ENCODE measurements at places on chromosomes 7 and 10. TPM values are rescaled to one million over a fixed set of nuclear protein-coding genes. Genes with fewer than 3 reads are reported as not detected.

TMEM229A gene
- 0.49 TPM for total RNA-seq

FAM25G gene
- total RNA-seq: not detected

ANKRD1 gene
- 0.94 TPM for total RNA-seq

VPS41 gene
- 57.2 TPM for total RNA-seq

RTKN2 gene
- total RNA-seq: not detected

GRCh38 chr7:142881586-142882337, 3.8 kb downstream of the TRPV6 start:
- H3K36me3 ChIP-seq: no peaks in the 10 kb centered on the region
- H3K4me1 ChIP-seq: peaks cover 6% of the 10 kb centered on the region
- H3K4me3 ChIP-seq: no peak overlapping the region
- no peaks in the 10 kb centered on the region for H3K27me3 ChIP-seq

- H3K27me3 ChIP-seq: no peaks in the 10 kb centered on the region
- H3K4me3 ChIP-seq: no peak overlapping the region
- no peaks in the 10 kb centered on the region for H3K4me1 ChIP-seq
- no peak overlapping the region for H3K27ac ChIP-seq
- DNase-seq: no peak
Measured at GRCh38 chr10:6390213-6390845, 187.6 kb downstream of the PFKFB3 start.

- no peaks in the 10 kb centered on the region for H3K27me3 ChIP-seq
- H3K36me3 ChIP-seq: peaks cover 6% of the 10 kb centered on the region
- H3K4me3 ChIP-seq: no peak overlapping the region
Measured at GRCh38 chr7:5656233-5656632, 125.2 kb downstream of the RNF216 start.

DNA sequence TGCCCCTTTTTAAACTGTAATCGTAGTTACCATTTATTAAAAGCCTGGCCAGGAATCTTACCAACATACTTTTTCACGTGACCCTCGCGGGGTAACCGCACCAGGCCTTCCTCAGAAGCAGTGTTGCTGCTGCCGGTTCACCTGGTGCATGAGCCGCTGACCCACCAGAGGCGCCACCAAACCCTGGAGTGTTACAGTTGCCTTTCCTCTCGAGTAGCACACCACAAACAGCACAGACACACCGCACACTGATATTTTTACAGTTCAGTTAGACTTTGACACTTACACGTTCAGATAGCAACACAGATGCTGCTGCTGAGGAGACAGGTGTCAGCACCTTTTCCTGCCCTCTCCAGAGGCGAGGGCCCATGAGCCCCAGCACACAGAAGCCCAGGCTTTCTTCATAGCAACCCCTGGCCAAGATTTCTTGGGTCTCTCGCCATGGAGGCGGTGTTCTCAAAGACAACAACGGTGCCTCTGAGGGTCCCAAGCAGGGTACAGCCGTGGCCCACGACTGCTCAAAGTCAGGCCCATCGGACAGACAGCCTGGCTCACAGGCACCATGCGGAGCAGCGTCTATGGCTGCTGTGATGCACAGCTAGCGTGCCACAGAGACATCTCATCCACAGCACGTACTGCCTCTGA, 123.1 kb downstream of the DIP2C start:
- no peaks in the 10 kb centered on the region for H3K36me3 ChIP-seq
- no peaks in the 10 kb centered on the region for H3K27me3 ChIP-seq
- no peak for DNase-seq
- H3K27ac ChIP-seq: no peak overlapping the region
- no peak overlapping the region for H3K4me3 ChIP-seq
- no peaks in the 10 kb centered on the region for H3K4me1 ChIP-seq

- no peak for DNase-seq
- no peak overlapping the region for H3K4me3 ChIP-seq
- H3K36me3 ChIP-seq: no peaks in the 10 kb centered on the region
- no peak overlapping the region for H3K27ac ChIP-seq
- no peaks in the 10 kb centered on the region for H3K27me3 ChIP-seq
Measured at GRCh38 chr10:604716-605631, 84.5 kb downstream of the DIP2C start.

- H3K27me3 ChIP-seq: no peaks in the 10 kb centered on the region
- H3K36me3 ChIP-seq: no peaks in the 10 kb centered on the region
- no peak overlapping the region for H3K4me3 ChIP-seq
- no peak for DNase-seq
- no peak overlapping the region for H3K27ac ChIP-seq
Measured at GRCh38 chr10:123669886-123670285, 3.7 kb downstream of the GPR26 start.

DNA sequence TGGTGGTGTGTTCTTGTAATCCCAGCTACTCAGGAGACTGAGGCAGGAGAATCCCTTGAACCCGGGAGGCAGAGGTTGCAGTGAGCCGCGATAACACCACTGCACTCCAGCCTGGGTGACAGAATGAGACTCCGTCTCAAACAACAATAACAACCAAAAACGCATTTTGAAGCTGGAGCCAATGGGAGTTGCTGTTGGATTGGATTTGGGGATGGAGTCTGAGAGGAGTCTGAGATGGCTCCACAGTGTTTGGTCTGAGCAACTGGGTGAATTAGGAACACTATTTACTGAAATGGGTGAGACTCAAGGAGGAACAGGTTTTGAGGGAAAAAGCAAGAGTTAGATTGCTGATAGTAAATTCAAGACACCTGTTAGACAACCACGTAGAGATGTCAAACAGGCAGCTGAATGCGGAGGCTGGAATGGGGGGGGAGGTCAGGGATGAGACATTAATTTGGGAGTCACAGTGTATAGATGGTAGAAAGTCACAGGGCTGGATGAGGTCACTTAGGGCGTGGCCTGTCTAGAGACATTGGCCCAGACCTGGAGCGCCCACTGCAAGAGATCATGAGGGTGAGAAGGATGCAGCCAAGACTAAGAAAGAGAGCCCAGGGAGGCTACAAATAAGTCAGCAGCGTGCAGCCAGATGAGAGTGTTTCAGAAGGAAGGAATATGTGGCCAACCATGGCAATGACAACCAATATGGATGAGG, 56.4 kb downstream of the CYCS start:
- H3K27ac ChIP-seq: no peak overlapping the region

DNA sequence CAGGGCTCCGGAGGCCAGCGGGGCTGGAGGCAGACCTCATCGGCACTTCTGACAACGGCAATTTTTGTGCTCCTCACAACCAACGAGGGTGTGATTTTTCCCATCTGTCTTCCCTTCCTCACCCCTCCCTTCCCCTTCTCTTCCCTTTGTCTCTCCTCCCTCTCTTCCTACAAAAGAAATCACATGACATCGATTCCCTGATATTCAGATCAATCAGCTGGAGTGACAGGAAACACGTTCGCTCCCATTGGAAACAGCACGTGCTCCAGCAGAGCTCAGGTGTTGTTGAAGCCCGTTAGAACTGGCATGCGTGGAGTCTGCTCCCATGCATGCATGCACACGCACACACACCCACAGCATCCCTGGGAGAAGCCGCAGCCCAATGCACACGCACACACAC, 222.4 kb downstream of the PTPRN2 start:
- no peaks in the 10 kb centered on the region for H3K36me3 ChIP-seq
- H3K4me1 ChIP-seq: no peaks in the 10 kb centered on the region

GRCh38 chr10:47008769-47009168, 97.5 kb downstream of the PTPN20 start:
- no peaks in the 10 kb centered on the region for H3K4me1 ChIP-seq
- no peak overlapping the region for H3K4me3 ChIP-seq
- no peaks in the 10 kb centered on the region for H3K27me3 ChIP-seq
- no peaks in the 10 kb centered on the region for H3K36me3 ChIP-seq
- no peak for DNase-seq
- H3K27ac ChIP-seq: no peak overlapping the region

- H3K36me3 ChIP-seq: no peaks in the 10 kb centered on the region
- DNase-seq: no peak
- H3K4me3 ChIP-seq: no peak overlapping the region
- H3K27ac ChIP-seq: peak overlapping the region; percentile 70
Measured at GRCh38 chr7:50653126-50653864, 88.1 kb upstream of the DDC start.

GRCh38 chr10:80454513-80455460, 677 bp downstream of the TSPAN14 start:
- H3K27ac ChIP-seq: peak overlapping the region; percentile 99
- no peaks in the 10 kb centered on the region for H3K27me3 ChIP-seq
- peaks cover 61% of the 10 kb centered on the region for H3K4me1 ChIP-seq
- peak; percentile 79 for DNase-seq
- peak overlapping the region; percentile 87 for H3K4me3 ChIP-seq

DNA sequence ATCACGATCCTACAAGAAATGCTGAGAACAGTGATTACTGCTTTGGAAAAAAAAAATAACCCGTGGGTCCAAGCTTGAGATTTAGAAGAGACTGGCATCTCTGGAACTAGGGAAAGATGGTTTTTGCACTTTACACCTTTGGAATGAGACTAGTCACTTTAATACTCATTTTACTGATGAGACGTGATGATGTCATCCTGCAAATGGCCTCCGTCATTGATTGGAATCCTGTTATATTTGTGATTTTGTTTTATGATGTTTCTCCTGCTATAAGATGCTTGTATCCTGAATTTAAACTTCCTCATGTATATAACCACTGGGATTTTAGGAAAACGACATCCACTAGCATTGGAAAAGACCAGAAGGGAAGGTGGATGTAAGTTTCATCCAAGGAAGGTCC, 361.3 kb upstream of the AOAH start:
- H3K27ac ChIP-seq: no peak overlapping the region
- peaks cover 8% of the 10 kb centered on the region for H3K4me1 ChIP-seq
- no peak for DNase-seq

GRCh38 chr10:35606430-35606829, 1.3 kb downstream of the GJD4 start:
- H3K27me3 ChIP-seq: no peaks in the 10 kb centered on the region
- H3K36me3 ChIP-seq: no peaks in the 10 kb centered on the region
- H3K4me3 ChIP-seq: no peak overlapping the region
- peaks cover 16% of the 10 kb centered on the region for H3K4me1 ChIP-seq

Measured in thyroid gland (tissue), 4 donors.